GM23338 (cell line): ENCODE measurements at places on chromosomes 5 and 9. TPM values are rescaled to one million over a fixed set of nuclear protein-coding genes. Genes with fewer than 3 reads are reported as not detected.

Gene SFXN1
- 97.7 and 121 TPM in 2 replicates for total RNA-seq

Gene FAM151B
- total RNA-seq, result 3.1 TPM in 1 of 2 replicates, not detected in the other

DNA sequence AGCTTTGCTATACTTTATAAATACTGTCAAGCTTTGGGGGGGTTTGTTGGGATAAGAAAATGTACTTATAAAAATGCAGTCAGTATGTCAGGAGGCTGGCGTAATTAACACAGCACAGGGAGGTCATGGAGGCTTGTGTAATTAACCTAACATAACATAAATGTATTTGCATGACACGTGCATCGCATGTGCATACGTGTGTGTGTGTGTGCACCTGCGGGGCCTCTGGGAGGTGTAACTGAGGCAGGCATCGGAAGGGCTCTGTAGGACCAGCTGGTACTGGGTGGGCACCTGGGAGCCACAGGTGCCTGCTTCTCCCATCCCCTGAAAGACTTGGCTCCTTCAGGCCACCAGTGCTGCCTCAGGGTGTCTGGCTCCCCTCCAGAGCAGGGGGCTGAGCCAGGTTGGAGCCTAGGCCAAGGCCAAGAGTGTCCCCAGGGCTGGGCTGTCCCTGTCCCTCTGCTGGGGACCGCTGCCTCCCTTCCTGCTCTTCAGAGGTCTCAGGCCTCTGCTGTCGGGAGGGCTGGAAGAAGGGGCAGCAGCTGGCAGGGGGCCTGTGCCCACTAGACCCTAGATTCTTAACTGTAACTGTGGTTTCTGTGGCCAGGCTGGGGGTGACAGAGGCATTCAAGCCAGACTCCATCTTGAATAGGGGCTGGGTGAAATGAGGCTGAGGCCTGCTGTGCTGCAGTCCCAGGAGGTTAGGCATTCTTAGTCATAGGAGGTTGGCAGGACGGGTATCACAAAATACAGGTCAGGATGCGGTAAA, 9.0 kb downstream of the FCN2 start:
- no peaks in the 10 kb centered on the region for H3K36me3 ChIP-seq
- no peak for DNase-seq
- H3K4me3 ChIP-seq, result no peak overlapping the region
- no peaks in the 10 kb centered on the region for H3K27me3 ChIP-seq
- no peaks in the 10 kb centered on the region for H3K4me1 ChIP-seq

Gene ARL14EPL
- total RNA-seq, result not detected in 2 replicates

DNA sequence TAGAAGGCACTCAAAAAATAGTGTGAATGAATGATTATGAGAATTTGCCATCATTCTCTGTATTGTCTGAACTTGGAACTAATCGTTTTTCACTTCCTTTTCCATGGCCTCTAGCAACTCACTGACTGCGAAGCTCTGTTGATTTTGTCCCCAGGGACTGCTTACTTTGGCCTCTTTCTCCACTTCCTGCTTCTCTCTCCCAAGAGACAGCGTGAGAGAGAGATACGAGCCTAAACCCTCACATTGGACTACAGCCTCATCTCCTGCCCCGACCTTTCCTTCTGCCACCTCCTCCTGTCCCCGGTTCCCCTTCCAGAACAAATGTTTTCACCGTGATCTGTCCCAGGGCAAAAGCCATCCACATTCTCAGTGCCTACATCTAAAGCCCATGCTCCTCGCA, 300.8 kb upstream of the PANK3 start:
- H3K4me1 ChIP-seq, result peaks cover 20% of the 10 kb centered on the region
- no peaks in the 10 kb centered on the region for H3K36me3 ChIP-seq
- H3K27ac ChIP-seq, result no peak overlapping the region
- no peak for DNase-seq
- H3K4me3 ChIP-seq, result no peak overlapping the region

GRCh38 chr5:123538670-123539459, 26.9 kb downstream of the CSNK1G3 start:
- 0 out of 2 replicates have a peak overlapping the region, but pooled peaks have one; percentile 12 for H3K27ac ChIP-seq
- no peak overlapping the region for H3K4me3 ChIP-seq
- no peaks in the 10 kb centered on the region; the same call in 1 of the 2 replicates for H3K4me1 ChIP-seq
- no peaks in the 10 kb centered on the region for H3K27me3 ChIP-seq
- peak; percentile 13 for DNase-seq
- no peaks in the 10 kb centered on the region for H3K36me3 ChIP-seq

DNA sequence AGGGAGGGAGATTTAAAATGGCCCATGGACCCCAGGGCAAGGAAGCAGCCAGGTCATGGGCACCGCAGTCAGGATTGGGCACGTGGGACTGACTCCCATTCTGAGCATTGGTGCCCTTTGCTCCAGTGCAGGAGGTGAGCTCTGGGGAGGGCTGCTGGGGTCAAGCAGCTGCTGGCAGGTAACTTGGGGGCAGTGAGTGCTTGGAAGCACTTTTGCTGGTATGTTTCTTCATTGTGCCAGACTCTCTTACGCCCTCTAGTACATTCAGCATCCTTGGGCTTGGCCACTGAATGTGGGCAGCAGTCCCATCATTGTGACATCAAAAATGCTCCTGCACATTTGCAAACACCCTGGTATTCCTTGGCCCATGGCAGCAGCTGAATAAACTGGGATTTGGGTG, 32.7 kb downstream of the PRRC2B start:
- DNase-seq, result no peak
- H3K27ac ChIP-seq, result peak overlapping the region; percentile 72; the same call in 1 of the 2 replicates
- H3K36me3 ChIP-seq, result no peaks in the 10 kb centered on the region
- peaks cover 39% of the 10 kb centered on the region for H3K4me1 ChIP-seq
- no peaks in the 10 kb centered on the region for H3K27me3 ChIP-seq
- H3K4me3 ChIP-seq, result no peak overlapping the region

Gene TSSK1B
- total RNA-seq, result 0.52 TPM in 1 of 2 replicates, not detected in the other

DNA sequence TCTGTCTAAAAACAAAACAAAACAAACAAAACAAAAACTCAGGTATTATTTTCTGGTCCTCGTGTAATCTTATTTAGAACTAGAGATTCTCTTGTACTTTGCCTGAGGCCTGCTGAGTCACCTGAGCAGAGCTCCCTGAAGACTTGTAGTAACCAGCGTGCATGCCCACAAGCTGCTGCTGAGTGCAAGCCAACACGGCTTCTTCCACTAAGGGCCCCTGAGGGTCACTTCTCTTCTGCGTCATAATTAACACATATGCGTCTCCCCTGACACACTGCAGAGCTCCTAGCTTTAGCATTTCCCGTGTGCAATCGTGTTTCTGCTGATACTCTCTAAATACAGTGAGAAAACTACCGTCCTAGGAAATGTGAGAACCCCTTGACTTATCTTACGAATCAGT, 10.9 kb upstream of the NDFIP1 start:
- H3K4me1 ChIP-seq, result peaks cover 20% of the 10 kb centered on the region
- no peak for DNase-seq
- no peak overlapping the region for H3K4me3 ChIP-seq
- H3K27me3 ChIP-seq, result no peaks in the 10 kb centered on the region
- H3K36me3 ChIP-seq, result no peaks in the 10 kb centered on the region
